ENCODE measurements at places on chromosomes 3 and 15. TPM values are rescaled to one million over a fixed set of nuclear protein-coding genes. Genes with fewer than 3 reads are reported as not detected.

The XCR1 gene
- not detected for total RNA-seq

The RETNLB gene
- not detected for total RNA-seq

The PP2D1 gene
- total RNA-seq: not detected

The UBA7 gene
- 8.3 TPM for total RNA-seq

The CCDC39 gene
- total RNA-seq: not detected

The ATP13A4 gene
- not detected for total RNA-seq

The A4GNT gene
- total RNA-seq: not detected

The SPTSSB gene
- total RNA-seq: not detected

The CSTA gene
- total RNA-seq: not detected

The STRIT1 gene
- not detected for total RNA-seq

The GABRB3 gene
- 7.9 TPM for total RNA-seq

The SMCO1 gene
- total RNA-seq: not detected

The AHSG gene
- not detected for total RNA-seq

Data from A375 (cell line).